CD8-positive, alpha-beta T cell (primary cell): ENCODE measurements at places on chromosomes 11 and 22.

GRCh38 chr11:27697679-27698275 lies 2.5 kb downstream of the BDNF start:
- no peak for DNase-seq

- no peak for DNase-seq
Observed at GRCh38 chr11:79538775-79539174, 97.9 kb upstream of the TENM4 start.

DNA sequence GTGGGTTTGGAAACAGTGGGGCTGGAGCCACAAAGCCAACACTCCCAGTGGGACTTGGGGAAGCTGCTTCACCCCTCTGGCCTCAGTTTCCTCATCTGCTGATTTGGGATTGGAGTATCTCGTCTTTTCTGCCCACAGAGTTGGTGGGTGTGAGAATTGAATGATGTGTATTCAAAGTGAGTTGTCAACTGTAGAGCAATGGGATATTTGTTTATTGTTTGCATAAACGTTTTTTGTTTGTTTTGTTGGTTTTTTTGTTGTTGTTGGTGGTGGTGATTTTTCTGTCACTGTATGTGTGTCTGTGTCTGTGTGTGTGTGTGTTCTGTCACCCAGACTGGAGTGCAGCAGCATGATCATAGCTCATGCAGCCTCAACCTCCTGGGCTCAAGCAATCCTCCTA lies 542.0 kb downstream of the MIAT start:
- no peak for DNase-seq

DNA sequence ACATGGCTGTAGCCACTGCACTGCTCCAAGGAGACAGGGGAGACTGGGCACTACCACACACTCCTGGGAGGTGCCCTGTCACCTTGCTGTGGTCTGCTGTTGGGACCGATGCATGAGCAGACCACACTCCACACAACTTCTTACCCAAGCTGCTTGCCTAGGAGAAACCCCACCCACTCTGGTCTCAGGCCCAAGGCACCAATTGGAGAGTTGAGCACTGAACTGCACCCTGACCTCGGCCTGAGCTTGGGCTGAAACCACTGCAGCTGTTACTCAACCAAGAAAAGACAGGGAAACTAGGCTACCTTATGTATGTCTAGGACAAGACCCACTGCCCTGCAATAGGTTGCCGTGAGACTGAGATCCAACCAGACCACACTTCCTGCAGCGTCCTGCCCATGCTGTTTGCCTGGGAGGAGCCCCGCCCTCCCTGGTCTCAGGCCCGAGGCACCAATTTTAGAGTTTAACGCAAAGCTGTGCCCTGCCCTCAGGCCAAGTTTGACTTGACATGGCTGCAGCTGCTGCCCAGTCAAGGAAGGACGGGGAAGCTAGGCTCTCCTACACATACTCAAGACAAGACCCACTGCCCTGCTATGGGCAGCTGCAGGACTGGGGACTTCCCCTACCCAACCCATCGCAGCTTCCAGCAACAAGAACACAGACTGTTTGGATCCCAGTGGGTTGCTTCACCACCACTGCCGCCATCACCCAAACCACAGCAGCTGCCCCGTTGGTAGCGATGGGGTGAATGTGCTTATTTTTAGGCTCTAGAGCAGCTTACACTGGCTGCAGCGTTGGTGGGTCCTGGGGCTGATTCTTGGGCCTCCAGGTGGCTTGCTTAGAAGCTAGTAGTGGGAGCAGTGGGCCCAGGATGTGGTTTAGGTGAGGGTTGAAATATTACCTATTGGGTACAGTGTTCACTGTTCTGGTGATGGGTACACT lies 66.8 kb downstream of the BRD1 start:
- DNase-seq, result no peak

DNA sequence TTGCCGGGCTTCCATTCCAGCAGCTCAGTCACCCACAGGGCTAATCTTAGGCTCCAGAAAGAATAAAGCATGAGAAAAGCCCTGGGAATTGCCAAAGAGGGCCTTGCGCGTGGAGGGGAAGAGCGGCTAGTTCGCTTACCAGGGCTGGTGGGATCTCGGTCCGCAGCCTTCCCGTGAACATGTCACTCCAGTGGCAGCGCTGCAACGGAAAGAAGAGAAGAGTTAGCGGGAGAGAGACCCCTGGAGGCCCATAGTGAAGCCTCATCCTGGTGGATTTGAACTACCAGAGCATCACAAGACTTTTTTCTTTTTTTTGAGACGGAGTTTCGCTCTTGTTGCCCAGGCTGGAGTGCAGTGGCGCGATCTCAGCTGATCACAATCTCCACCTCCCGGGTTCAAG lies 18.0 kb downstream of the RANGAP1 start:
- DNase-seq, result no peak

- DNase-seq, result no peak
Observed at GRCh38 chr11:117597071-117597470, 199.9 kb downstream of the DSCAML1 start.

DNA sequence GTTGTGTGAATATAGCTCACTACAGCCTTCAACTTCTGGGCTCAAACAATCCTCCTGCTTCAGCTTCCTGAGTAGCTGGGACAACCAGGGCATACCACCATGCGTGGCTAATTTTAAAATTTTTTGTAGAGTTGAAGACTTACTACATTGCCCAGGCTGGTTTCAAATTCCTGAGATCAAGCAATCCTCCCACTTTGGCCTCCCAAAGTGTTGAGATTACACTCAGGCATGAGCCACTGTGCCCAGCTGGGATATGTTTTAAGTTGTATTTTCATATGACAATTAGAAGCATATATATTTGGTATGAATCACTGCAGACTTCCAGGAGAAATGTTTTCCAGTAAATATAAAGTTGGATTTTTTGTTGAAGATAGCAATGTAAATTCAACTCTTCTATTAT lies 15.4 kb downstream of the DDX10 start:
- DNase-seq, result no peak

- no peak for DNase-seq
Observed at GRCh38 chr11:34318111-34319037, 39.4 kb downstream of the ABTB2 start.

DNA sequence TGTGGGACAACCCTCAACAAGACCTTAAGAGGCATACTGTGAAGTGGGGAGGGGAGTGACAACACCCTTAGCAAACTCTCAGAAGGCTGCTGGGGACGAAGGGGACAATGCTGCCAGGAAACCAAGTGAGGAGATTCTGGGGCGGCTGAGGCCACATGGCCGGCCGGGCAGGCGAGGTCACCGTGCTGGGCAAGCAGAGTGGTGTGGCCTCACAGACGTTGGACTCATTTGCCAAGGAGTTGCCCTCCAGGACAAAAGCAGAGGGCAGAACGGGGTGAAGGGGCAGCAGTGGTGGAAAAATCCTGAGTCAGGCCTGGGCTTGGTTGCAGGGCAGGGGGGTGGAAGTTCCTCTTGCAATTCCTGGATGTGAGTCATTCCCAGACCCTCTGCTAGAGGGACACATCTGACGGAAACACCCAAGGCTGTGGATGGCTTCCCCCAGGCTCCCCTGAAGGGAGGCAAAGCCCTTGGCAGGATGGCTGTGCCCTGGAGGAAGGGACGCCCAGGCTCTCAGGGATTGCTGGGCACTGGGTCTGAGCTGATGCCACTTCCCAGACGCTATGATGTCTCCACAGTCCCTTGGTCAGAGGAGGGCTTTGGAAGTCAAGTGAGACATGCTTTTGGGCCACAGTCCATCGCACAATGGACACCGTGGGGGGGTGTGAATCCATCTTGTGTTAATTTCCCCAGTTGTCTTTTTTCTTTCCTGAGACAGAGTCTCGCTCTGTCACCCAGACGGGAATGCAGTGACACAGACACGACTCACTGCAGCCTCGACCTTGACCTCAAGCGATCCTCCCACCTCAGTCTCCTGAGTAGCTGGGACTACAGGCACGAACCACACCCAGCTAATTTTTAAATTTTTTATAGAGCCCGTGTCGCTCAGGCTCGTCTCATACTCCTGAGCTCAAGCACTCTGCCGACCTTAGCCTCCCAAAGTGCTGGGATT lies 16.2 kb upstream of the SHANK3 start:
- no peak for DNase-seq

- DNase-seq, result no peak
Observed at GRCh38 chr11:119116601-119117000, 4.8 kb upstream of the HINFP start.

GRCh38 chr11:103397369-103397768 lies 288.1 kb downstream of the DYNC2H1 start:
- no peak for DNase-seq
